ENCODE measurements at places on chromosomes 1 and 21.

DNA sequence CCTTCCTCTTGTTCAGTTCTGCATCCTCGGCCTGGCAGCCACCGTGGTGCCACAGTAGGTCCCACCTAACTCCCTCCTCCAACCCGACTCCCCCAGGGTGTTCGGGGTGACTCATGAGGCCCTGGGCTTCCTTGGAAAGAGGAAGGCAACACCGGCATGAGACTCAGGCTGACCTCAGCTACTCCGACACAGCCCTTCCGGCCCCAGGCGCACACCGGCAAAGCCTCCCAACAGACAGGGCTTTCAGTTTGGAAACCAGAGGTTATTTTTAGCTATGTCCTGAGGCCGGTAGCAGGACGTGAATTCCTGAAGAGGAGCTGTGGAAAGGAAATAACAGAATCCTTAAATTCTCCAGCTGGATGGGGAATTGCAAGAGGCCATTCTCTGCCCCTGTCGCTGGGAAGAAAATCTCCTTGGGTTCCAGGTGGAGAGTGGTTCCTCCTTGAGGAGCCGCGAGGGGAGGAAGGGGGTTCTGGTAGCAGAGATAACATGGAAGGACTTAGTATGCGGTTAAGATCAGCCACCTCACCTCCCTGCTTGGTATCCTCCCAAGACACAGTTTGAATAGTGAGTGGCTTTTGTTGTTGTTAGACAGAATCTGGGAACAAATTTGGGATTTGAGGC lies 24.4 kb downstream of the PLXNA2 start:
- no peak for DNase-seq
- no peaks in the 10 kb centered on the region for H3K27me3 ChIP-seq
- H3K36me3 ChIP-seq = no peaks in the 10 kb centered on the region
- H3K4me3 ChIP-seq = no peak overlapping the region
- H3K27ac ChIP-seq = no peak overlapping the region
- H3K4me1 ChIP-seq = peaks cover 6% of the 10 kb centered on the region

GRCh38 chr1:54312796-54313316 lies 93.3 kb downstream of the SSBP3 start:
- no peaks in the 10 kb centered on the region for H3K36me3 ChIP-seq
- no peak overlapping the region for H3K4me3 ChIP-seq
- no peaks in the 10 kb centered on the region for H3K4me1 ChIP-seq

DNA sequence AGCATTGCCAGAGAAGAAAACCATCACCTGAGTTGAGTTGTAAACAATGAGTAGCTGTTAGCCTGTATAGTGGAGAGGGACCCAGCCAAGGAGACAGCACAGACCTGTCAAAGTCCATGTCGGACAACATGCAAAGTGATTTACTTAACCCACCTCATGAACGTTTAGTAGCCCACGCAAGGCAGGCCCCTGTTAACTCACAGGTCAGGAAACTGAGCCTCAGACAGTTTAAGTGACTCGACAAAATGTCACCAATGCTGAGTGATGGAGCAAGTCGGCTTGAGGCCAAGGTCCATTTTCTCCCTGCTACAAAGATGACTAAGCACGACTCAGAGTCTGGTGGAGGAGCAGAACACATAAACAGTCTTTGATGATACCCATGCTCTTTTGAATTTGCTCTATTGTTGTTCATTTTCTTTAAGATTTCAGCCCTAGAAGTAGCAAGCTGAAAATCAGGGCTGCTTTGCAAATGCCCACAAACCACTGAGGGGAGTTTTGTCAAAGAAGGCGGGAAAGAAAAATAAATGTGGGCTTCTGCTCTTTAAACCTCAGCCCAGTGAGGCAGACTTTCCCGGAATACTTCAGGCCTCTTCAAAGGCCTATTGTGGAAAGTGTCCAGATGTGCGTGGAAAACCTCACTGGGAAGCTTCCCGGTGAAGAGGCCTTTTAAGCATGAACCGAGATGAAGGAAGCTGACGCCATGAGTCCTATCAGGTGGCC lies 83.8 kb upstream of the HOOK1 start:
- H3K4me3 ChIP-seq = no peak overlapping the region
- H3K36me3 ChIP-seq = no peaks in the 10 kb centered on the region
- H3K27me3 ChIP-seq = no peaks in the 10 kb centered on the region
- no peak overlapping the region for H3K27ac ChIP-seq
- H3K4me1 ChIP-seq = no peaks in the 10 kb centered on the region

- no peaks in the 10 kb centered on the region for H3K27me3 ChIP-seq
- H3K4me1 ChIP-seq = no peaks in the 10 kb centered on the region
- H3K36me3 ChIP-seq = no peaks in the 10 kb centered on the region
- H3K27ac ChIP-seq = no peak overlapping the region
Observed at GRCh38 chr1:70025846-70026245, 179.5 kb downstream of the LRRC40 start.

DNA sequence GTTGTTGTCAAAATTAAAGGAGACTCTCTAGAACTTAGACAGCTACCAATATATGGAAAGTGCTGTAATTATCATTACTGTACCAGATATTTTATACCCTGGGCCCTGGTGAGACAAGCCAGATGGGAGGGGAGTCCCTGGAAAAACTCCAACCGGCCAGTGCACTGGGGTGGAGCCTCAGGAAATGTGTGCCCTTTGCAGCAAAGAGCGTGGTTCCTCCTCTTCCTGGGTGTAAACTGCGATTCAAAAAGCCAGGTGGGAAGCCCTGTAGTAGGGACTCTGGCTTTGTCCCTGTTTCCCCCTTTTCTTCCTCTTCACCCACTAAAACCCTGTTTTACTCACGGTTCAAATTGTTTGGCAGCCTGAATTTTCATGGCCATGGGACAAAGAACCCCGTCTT lies 812.3 kb downstream of the PLA2G4A start:
- H3K4me3 ChIP-seq = no peak overlapping the region
- no peaks in the 10 kb centered on the region for H3K4me1 ChIP-seq
- H3K36me3 ChIP-seq = no peaks in the 10 kb centered on the region

DNA sequence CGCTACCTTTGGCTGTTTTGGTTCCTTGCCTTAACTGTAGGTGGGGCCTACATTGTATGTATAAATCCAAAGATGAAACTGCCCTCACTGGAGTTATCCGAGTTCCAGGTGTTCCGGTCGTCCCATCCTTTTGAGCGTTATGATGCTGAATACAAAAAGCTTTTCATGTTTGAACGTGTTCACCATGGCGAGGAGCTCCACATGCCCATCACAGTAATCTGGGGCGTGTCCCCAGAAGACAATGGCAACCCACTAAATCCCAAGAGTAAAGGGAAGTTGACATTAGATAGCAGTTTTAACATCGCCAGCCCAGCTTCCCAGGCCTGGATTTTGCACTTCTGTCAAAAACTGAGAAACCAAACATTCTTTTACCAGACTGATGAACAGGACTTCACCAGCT lies 139.5 kb downstream of the TLR5 start:
- no peak for DNase-seq
- no peak overlapping the region for H3K27ac ChIP-seq
- H3K4me1 ChIP-seq = no peaks in the 10 kb centered on the region
- no peaks in the 10 kb centered on the region for H3K27me3 ChIP-seq
- H3K36me3 ChIP-seq = no peaks in the 10 kb centered on the region

- no peak overlapping the region for H3K27ac ChIP-seq
- H3K4me1 ChIP-seq = no peaks in the 10 kb centered on the region
- H3K36me3 ChIP-seq = no peaks in the 10 kb centered on the region
- H3K27me3 ChIP-seq = peaks cover 100% of the 10 kb centered on the region
Observed at GRCh38 chr1:11878081-11878890, 19.5 kb upstream of the NPPB start.

- H3K27ac ChIP-seq = no peak overlapping the region
- no peaks in the 10 kb centered on the region for H3K36me3 ChIP-seq
- H3K4me1 ChIP-seq = no peaks in the 10 kb centered on the region
- H3K27me3 ChIP-seq = no peaks in the 10 kb centered on the region
- H3K4me3 ChIP-seq = no peak overlapping the region
Observed at GRCh38 chr21:38027901-38028498, 111.7 kb upstream of the KCNJ6 start.

- peaks cover 61% of the 10 kb centered on the region for H3K4me1 ChIP-seq
- peak overlapping the region; percentile 83 for H3K4me3 ChIP-seq
- no peak for DNase-seq
- 0 out of 2 replicates have a peak, but pooled peaks cover 4% of the 10 kb centered on the region for H3K36me3 ChIP-seq
Observed at GRCh38 chr1:167631386-167631935, 1.4 kb downstream of the RCSD1 start.

DNA sequence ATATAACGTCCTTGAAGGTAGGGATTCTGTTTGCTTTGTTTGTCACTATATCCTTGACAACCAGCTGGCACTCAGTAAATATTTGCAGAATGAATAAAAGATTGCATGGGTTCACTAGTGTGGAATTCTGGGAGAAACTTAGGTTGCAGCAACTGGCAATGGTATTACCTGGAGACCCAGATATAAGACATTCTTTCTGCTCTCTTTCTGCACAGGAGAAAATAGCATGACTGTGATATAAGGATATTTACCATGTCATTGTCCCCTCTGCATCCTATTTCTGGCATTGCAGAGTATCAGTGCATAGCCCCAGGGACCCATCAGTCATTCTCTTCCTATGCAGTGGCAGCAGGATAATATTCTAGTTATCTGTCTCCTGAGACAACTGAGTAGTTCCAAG lies 308.9 kb upstream of the LRRC7 start:
- H3K27me3 ChIP-seq = no peaks in the 10 kb centered on the region
- no peak overlapping the region for H3K4me3 ChIP-seq
- H3K27ac ChIP-seq = no peak overlapping the region
- H3K4me1 ChIP-seq = no peaks in the 10 kb centered on the region
- H3K36me3 ChIP-seq = no peaks in the 10 kb centered on the region

GRCh38 chr1:246582301-246583055 lies 16.2 kb downstream of the CNST start:
- no peak overlapping the region for H3K4me3 ChIP-seq
- no peaks in the 10 kb centered on the region for H3K36me3 ChIP-seq
- H3K27me3 ChIP-seq = no peaks in the 10 kb centered on the region

- H3K36me3 ChIP-seq = no peaks in the 10 kb centered on the region
- no peak overlapping the region for H3K4me3 ChIP-seq
- H3K27me3 ChIP-seq = no peaks in the 10 kb centered on the region
Observed at GRCh38 chr1:44860331-44860730, 17.3 kb upstream of the PTCH2 start.

- no peaks in the 10 kb centered on the region for H3K27me3 ChIP-seq
- no peaks in the 10 kb centered on the region for H3K36me3 ChIP-seq
- H3K27ac ChIP-seq = no peak overlapping the region
- no peak for DNase-seq
Observed at GRCh38 chr1:16275591-16275990, 38.6 kb upstream of the CPLANE2 start.

DNA sequence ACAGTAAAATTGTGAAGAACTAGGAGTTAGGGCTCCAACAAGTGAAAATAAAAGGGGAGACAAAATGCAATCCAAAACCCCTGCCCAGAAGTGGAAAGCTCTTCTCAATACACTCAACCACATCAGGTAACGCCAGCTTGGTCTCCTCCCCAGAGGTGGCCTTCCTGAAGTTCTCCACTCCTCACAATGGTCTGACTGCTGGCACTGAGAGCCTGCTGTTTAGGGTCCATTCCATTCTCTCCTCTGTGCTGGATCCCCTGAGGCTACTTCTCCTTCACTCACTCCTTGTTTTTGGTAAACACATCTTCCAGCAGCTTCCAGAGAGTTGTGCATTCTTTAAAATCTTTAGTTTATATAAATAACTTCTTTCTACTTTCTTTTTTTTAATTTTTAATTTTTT lies 189.5 kb downstream of the KCNT2 start:
- no peak for DNase-seq
- H3K4me1 ChIP-seq = no peaks in the 10 kb centered on the region
- no peak overlapping the region for H3K4me3 ChIP-seq
- no peak overlapping the region for H3K27ac ChIP-seq

DNA sequence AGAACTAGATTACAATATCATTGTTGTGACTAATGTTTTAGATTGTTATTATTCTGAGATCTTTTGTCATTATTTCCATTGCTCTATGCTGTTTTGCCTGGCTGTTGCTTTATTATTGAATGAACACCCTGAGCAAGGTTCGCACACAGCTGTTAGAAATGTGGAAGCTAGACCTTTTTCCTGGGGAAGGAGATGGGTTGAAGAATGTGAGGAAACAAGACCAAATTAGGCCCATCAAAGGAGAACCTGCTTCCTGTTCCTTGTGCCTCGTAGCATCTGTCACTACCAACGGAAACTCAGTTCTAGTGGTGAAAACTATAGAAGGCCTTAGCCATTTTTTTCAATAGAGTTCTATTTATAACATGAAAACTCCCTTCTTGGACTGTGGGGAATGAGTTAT lies 68.7 kb downstream of the RGL1 start:
- DNase-seq = no peak
- no peaks in the 10 kb centered on the region for H3K36me3 ChIP-seq

DNA sequence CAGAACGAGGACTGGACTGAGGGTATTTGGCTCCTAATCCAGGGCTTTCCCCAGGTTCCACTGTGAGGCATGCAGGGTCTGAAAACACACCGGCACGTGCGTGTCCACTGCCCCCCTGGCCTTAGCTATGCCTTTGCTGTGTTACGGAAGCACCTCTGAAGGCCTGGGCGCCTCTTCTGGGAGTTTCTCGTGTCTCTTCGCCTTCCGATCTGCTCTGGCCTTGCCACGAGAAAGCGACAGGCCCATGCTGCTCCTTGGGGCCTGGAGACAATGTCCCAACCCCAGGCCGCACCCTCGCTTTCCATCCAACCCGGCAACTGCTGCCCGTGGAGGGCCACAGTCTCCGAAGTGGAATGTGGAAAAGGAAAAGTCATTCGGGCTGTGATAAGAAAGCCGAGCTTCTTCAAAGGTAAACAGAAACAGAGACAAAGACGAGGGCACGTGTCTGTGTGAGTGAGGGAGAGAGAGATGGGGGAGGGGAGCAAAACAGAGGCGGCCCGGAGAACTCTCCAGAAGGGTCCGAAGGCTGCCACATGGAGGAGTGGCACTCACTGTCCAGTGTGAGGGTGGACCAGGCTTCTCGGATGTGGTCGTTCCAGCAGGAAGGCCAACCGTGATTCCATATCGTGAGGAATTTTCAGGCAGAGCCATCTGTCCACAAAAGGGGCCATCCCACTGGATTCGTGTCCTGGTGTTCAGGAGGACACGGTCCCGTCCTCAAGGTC lies 3.4 kb upstream of the UMODL1 start:
- H3K36me3 ChIP-seq = no peaks in the 10 kb centered on the region
- no peak overlapping the region for H3K27ac ChIP-seq
- no peak for DNase-seq
- H3K27me3 ChIP-seq = no peaks in the 10 kb centered on the region
- H3K4me1 ChIP-seq = peaks cover 31% of the 10 kb centered on the region

DNA sequence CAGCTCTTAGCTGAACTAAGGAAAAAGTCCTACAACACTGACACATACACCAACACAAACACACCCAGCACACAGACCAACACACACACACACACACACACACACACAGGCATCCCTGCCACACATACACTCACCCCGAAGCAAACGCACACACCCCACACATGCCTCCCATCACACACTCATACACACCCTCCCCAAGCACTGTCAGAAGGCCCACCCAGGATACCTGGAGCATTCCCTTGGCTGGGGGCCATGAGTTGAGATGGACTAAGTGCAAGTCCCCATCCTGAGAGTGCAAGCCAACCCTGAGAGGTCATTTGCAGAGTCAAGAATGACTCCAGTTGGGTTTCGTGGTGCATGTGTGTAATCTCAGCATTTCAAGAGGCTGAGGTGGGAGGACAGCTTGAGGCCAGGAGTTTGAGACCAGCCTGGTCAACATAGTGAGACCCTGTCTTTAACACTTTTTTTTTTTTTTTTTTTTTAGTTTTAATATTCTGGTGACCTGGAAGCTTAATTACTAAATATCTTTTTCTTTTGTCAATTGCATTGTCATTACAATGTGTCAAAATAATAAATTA lies 117.3 kb downstream of the RHOU start:
- no peak overlapping the region for H3K4me3 ChIP-seq
- no peak overlapping the region for H3K27ac ChIP-seq
- H3K36me3 ChIP-seq = no peaks in the 10 kb centered on the region
- DNase-seq = no peak
- peaks cover 10% of the 10 kb centered on the region for H3K4me1 ChIP-seq
- H3K27me3 ChIP-seq = no peaks in the 10 kb centered on the region

All from MM.1S (cell line).